Prostate gland (tissue), 2 donors: ENCODE measurements at places on chromosomes 5 and 9.

GRCh38 chr9:35828716-35829083, at the start of gene FAM221B:
FAM221B (minus strand) TSS chr9:35828732; CDS start chr9:35826161, 2,571 bp downstream.
- no peak for DNase-seq

DNA sequence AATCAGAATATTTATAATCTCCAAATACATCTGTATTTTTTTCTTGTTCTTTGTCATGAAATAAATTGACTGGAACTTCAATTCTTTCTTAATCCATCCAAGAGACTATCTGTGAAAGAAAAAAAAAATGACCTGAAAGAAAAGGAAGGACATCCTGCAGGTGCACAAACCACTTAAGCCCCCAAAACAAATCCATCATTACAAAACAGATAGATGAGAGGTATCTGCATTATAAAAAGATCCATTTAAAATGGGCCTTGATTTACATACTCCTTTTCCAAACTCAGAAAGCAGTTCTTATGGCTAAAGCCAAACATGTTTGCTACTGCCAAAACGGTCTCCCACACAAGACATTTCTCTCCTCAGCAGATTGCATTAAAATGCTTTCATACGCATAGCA, 85.5 kb downstream of the ELAVL2 start:
- no peak for DNase-seq

GRCh38 chr5:103889500-103890209, 327.1 kb upstream of the NUDT12 start:
- no peak for DNase-seq

- no peak for DNase-seq
Observed at GRCh38 chr9:77975036-77975435, 56.6 kb downstream of the GNAQ start.

DNA sequence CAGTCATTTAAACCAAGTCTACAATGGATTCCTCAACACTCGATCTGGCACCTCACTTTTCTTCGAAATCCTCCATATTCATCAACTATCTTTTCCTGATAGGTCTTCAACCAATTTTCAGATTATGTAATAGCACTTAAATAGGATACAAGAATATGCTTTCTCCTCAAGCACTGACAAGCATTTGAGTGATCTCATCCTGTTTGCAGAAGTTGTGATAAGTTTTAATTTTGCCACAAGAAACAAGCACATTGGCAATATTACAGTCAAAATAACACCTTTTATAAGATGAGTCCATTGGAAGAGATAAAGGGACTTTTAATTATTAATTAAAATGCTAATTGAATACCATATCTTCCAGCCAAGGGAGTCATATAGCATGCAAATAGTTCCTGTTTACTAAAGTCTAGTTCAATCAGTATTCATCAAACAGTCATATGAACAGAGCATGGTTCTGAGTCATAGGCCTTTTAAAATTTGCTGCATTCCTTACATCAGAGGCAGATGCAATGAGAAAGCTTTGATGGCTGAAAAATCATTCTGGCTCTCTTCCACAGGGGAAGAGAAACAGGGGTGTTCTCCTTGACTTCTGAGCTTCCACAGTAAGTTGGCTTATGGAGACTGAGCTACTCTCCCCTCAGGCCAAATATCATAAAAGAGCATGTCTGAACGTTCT, 32.7 kb upstream of the ZCCHC9 start:
- no peak for DNase-seq

DNA sequence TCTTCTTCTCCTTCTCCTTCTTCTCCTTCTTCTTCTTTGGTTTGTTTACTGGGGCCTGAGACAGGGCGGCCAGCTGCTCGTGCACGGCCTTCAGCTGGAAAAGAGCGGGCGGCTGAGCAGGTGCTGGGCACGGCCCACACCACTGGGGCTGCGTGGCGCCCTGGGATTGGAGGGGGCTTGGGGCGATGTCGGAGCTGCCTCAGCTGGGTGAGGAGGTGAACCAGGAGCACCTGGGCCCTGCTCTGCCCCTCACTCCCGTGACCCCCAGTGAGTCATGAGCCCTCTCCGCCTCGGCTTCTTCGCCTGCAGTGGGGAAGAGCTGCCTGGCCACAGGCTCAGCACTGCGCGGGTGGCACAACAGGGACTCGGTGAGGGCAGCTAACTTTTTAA, 14.9 kb downstream of the BRD3OS start:
- no peak for DNase-seq

DNA sequence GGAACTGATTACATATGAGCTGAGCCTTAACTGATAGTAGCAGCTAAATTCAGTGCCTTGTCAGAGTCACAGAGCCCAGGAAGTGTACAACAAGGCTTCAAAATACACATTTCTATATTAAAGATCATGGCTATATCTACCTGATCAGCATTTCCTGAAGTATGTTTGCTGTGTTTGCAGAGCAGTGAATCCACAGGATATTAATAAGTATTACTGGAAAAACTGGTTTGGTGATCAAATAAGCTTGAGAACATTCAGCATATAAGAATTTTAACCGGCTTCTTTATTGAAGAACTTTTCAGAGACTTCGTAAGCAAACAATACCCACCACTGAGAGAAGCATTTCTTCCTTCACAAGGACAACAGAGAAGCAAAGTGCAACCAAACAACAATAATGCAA, 227.0 kb downstream of the ELAVL2 start:
- peak; percentile 10 for DNase-seq

GRCh38 chr9:117268847-117269446, 145.9 kb downstream of the ASTN2 start:
- DNase-seq: no peak

DNA sequence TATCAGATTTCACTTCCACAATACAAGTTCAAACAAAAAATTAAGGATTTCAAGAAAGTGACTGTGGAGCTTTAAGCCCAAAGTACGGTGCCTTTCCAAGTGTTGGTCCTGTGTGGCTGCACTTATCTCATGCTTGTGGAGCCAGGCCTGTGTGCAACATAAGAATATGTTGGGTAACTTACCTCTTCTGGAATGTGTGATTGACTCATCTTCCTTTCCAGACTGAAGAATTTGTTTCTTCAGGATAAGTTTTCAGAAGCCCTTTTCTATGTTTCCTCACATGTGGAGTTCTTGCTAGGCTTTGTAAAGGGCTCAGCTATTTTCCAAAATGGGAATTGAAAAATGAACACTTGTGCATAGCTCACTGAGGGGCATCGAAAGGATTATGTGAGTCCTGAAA, 485.1 kb upstream of the PAPPA start:
- no peak for DNase-seq

DNA sequence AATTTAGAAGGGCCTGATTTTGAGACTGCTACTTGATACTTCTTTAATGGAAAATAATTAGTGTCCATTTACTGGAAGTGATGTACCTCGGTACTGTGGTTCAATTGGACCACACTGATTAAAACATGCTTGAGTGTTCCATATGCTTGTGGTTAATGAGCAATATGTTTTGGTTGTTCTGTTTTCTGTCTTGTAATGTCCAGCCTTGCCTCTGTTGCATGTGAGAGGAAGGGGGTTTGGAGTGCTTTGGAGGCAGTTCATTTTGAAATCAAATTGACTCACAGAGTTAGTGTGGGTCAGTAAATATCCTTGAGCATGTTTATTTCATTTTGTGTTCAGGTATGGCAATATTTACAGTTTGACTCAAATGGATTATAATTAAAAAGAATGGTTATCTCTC, 334.4 kb downstream of the ARHGEF28 start:
- DNase-seq: no peak

GRCh38 chr9:19492775-19493173, 84.0 kb downstream of the ACER2 start:
- no peak for DNase-seq

- no peak for DNase-seq
Observed at GRCh38 chr5:124463851-124464250, 282.6 kb downstream of the ZNF608 start.

GRCh38 chr5:120122703-120123102, 341.4 kb upstream of the PRR16 start:
- DNase-seq: no peak

DNA sequence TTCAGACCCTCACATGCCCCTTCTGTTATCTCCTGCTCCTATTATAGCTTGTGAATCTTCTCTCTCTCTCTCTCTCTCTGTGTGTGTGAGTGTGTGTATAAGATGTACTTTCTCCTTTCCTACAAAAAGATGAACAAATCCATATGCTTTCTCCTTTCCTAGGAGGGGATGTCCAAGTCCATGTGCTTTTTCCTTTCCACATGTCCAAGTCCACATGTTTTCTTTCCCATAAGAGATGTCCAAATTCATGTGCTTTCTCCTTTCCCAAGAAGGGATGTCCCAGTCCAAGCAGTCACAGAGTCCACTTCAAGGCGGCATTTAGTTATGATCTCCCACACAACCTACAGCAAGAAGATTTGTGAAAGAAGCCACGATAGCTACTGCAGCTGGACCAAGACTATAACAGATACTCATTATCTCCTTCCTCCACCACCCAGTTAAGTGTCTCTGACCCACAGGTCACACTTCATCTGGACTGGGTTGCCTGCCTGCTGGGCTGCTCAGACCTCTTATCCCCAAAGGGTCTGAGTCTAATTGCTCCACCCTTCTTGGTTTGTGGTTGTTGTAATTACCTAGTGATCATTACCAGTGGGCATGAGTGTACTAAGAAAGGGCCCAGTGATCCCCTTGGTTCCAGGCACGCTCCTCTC, 18.4 kb upstream of the FOXI1 start:
- no peak for DNase-seq

- no peak for DNase-seq
Observed at GRCh38 chr5:134139891-134140469, 25.5 kb downstream of the TCF7 start.

DNA sequence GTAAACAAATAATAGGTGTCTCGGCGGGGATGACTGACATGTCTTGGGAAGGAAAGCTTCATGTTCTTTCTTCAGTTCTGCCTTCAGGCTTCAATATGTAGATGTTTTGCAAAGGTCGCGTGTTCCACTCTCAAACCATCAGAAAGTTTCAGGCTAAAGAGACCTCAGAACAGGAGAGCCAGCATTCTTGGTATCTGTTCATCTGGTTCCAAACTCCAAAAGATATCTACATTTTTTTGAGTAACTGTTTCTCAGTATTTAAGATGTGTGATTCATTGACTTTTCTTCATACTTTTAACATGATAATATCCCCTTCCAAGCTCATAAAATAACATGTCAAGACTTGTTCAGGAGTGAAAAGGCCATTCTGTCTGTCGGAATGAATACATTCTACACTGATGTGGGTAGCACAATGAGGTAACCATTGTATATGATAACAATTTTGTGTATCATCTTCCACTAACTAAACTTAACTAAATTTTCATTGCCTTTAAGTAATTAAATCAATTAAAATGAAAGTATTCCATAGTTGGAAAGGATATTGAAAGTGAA, 183.6 kb downstream of the CFAP90 start:
- no peak for DNase-seq

GRCh38 chr5:63249960-63250359, 671.3 kb downstream of the LRRC70 start:
- DNase-seq: no peak

GRCh38 chr5:57316798-57317327, 143.0 kb downstream of the GPBP1 start:
- no peak for DNase-seq

DNA sequence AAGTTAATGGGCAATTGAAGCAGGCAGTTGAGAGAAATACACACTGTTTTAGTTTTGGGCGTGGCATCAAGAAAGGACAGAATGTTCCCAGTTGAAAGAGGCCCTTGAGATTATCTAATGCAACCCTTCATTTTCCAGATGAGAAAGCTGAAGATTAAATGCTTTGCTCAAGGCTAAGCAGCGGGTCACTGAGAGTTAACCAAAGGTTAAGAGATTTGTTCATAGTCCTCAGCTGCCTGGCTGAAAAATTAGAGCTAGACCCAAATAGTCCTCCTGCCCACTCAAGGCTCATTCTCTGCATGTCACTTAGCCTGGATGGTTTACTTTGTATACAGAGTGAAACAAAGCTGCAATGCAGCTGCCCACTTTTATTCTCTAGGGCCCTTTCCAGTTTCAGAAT, 46.7 kb upstream of the MAMDC2 start:
- no peak for DNase-seq

GRCh38 chr5:60843386-60843935, 608 bp downstream of the ELOVL7 start:
- DNase-seq: peak; percentile 51

DNA sequence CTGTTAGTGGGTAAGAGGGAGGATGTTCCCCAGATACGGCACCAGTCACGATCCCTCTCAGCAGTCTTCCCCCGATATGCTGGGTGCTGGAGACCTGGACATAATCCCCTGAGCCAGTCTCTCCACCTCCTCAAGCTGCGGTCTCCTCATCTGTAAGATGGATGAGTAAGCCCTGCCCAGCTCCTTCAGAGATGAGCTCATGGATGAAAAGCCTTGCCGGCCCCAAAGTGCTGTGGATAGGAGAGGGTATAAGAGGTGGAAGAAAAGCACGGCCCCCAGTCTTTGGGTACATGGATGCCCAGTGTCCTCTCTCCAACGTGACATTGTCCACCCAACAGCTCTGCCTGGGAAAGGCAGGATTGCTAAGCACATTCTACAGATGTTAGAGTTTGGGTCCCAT, 4.5 kb downstream of the CAMK2A start:
- DNase-seq: no peak

- DNase-seq: no peak
Observed at GRCh38 chr9:72300873-72301272, 64.1 kb downstream of the ZFAND5 start.
